BJ (cell line): ENCODE measurements at places on chromosomes 1 and 21. TPM values are rescaled to one million over a fixed set of nuclear protein-coding genes. Genes with fewer than 3 reads are reported as not detected.

S100A2 gene
- 2.0 and 2.7 TPM in 2 replicates for polyA plus RNA-seq

ATF3 gene
- 4.5 and 5.6 TPM in 2 replicates for polyA plus RNA-seq

RNU1-1 gene
- polyA plus RNA-seq = not detected in 2 replicates

RBP7 gene
- 0.42 and 0.50 TPM in 2 replicates for polyA plus RNA-seq

SAMD11 gene
- 6.3 and 10.0 TPM in 2 replicates for polyA plus RNA-seq

SLC25A34 gene
- 0.54 and 0.70 TPM in 2 replicates for polyA plus RNA-seq

HSD11B1 gene
- polyA plus RNA-seq = 0.15 and 0.16 TPM in 2 replicates

TCHHL1 gene
- not detected in 2 replicates for polyA plus RNA-seq

AMY2A gene
- not detected in 2 replicates for polyA plus RNA-seq

PODN gene
- polyA plus RNA-seq = 54.5 and 107 TPM in 2 replicates

C21orf91 gene
- polyA plus RNA-seq = 3.4 and 8.6 TPM in 2 replicates
